Left lobe of liver (tissue), 2 donors: ENCODE measurements at places on chromosomes 7 and 10. TPM values are rescaled to one million over a fixed set of nuclear protein-coding genes. Genes with fewer than 3 reads are reported as not detected.

DNA sequence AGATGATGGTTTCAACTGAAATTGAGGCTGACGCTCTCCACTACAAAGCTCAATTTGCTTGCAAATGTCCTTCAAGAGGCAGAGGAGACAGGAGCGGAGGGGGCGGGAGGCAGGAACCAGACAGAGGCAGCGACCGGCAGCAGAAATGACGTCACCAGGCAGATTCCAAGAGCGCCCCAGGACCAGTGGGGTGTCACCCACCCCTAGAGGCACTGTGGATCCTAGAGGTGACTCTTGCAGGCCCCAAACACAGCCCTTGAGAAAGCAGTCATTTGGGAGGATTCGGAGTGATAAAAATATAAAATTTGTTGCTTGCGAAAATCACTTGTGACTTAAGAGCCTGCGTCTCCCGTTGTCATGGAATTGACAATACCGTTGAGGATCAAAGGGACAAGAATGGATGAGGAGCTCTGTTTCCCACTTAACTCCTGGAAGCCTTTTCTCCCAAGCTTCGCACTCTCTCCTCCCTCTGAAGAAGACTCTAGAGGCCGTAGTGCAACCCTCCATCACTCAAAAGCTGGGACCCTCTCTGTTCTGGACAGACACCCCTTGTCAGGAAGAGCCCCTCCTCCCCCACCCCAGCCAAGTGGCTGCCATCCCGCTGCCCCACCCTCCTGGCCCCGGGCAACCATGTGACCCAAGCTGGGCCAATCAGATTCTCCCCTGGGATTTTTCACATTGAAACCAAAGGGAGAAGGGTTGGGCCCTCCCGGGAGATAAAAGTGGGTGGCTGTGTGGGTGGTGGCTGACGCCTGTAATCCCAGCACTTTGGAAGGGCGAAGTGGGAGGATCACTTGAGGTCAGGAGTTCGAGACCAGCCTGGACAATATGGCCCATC lies 16.3 kb upstream of the SLC29A4 start:
- no peak for DNase-seq

GRCh38 chr10:86630079-86630478 lies 24.3 kb upstream of the OPN4 start:
- DNase-seq: no peak

- DNase-seq: no peak
Observed at GRCh38 chr7:24574386-24574785, 1.1 kb downstream of the PALS2 start.

DNA sequence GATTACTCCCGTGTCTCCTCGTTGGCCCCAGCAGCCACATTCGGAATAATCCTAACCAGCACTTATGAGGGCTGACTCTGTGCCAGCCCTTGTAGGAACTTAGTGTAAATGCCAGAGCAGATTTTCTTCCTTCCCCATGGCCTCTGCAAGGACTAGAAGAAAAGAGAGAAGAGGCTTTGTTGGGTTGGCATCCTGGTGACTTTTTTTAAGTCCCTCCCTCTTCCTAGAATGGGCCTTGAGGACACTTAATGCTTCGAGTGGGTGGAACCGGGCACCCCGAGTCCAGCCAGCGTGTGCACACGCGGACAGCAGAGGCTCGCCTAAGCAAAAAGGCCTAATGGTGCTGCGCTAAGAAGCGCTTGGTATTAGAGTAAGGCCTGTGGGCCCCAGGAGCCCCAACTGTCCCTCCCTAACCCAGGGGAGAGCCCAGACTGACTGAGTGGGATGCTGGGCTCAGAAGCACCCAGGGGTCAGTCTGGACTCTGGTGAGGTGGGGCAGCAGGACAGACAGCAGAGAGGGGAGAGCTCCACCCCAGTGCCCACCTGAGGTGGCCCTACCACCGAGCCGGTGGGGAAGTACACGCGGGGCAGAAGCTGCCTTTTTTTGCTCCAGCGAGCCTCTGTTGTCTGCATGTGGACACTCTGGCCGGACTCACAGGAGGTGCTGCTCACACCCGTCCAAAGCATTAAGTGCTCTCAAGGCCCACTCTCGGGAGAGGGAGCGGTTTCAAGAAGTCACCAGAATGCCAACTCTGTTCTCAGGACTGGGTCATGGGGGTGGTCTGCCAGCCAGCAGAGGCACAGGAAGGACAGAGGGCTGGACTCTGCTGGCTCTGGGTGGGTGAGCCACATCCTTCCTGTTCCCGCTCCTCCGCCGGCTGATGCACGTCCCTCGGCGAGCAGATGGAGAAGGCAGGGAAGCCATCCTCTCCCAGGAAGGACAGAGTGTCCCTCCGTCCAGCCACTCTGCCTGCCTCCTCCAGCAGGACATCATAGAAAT lies 12.5 kb downstream of the ITPRIP start:
- DNase-seq: no peak

DNA sequence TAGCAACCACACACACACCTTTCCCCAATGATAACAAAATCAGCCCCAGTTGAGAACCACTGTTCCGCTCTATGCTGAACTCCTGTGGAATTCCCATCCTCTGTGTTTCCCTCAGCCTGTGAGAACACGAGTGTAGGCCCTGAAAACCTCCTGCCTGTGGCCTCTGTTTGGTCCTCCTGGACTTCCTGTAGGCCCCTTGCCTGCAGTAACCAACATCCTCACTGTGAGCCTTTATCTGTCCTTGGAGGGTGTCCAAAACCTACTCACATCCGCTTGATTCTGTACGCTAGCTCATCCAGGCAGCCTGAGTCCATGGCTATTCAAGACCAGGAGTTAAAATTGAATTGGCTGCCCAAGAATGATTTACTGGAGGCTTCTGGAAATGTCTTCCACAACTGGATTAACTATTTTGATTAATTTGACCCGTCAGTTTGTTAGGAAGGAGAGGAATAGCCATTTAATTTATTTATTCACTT lies 149.8 kb downstream of the AKR1D1 start:
- no peak for DNase-seq

- no peak for DNase-seq
Observed at GRCh38 chr10:24344695-24345463, 135.9 kb downstream of the KIAA1217 start.

GRCh38 chr10:8060010-8060703 lies 5.7 kb downstream of the GATA3 start:
- DNase-seq: no peak

GRCh38 chr10:96910488-96911395 lies 78.6 kb downstream of the LCOR start:
- DNase-seq: no peak

- DNase-seq: no peak
Observed at GRCh38 chr7:770336-770735, 43.3 kb upstream of the PRKAR1B start.

GRCh38 chr7:153301936-153302335 lies 542.4 kb downstream of the ACTR3B start:
- DNase-seq: no peak

DNA sequence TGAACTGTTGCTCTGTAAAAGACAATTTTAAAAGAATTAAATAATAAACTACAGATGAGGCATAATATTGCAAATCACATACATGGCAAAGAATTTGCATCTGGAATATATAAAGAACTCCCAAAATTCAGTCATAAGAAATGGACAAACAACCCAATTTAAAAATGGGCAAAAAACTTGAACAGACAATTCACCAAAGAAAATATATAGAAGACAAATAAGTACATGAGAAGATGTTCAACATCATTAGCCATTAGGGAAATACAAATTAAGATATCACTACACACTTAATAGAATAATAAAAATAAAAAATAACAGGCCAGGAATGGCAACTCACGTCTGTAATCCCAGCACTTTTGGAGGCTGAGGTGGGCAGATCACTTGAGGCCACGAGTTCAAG lies 22.0 kb upstream of the TNPO3 start:
- no peak for DNase-seq

GRCh38 chr10:50604049-50604640 lies 19.6 kb downstream of the SGMS1 start:
- no peak for DNase-seq

GRCh38 chr10:89035461-89035860 lies 44.9 kb downstream of the FAS start:
- DNase-seq: no peak

- no peak for DNase-seq
Observed at GRCh38 chr7:1943933-1944618, 274.0 kb downstream of the ELFN1 start.

GRCh38 chr7:72406820-72407403 lies 5.2 kb downstream of the CALN1 start:
- DNase-seq: no peak

GRCh38 chr7:50656141-50656895 lies 91.1 kb upstream of the DDC start:
- peak; percentile 43 for DNase-seq

DNA sequence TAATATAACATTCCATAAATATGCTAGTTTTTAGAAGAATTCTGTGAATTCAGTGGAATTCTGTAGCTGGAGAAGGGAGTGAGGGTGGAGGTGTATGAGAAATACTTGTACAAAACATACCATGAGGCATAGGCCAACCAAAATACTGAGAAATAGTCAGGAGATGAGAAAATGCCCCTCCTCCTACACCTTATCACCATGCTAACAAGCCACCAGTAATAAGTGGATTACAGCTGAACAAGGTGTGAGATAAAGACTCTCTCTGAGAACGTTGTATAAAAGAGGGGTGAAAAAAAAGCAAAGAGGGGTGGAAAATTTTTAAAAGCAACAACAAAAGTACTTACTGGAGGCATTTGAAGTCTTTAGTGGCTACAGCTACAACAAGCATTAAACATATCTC lies 90.4 kb upstream of the IGFBP3 start:
- no peak for DNase-seq

DNA sequence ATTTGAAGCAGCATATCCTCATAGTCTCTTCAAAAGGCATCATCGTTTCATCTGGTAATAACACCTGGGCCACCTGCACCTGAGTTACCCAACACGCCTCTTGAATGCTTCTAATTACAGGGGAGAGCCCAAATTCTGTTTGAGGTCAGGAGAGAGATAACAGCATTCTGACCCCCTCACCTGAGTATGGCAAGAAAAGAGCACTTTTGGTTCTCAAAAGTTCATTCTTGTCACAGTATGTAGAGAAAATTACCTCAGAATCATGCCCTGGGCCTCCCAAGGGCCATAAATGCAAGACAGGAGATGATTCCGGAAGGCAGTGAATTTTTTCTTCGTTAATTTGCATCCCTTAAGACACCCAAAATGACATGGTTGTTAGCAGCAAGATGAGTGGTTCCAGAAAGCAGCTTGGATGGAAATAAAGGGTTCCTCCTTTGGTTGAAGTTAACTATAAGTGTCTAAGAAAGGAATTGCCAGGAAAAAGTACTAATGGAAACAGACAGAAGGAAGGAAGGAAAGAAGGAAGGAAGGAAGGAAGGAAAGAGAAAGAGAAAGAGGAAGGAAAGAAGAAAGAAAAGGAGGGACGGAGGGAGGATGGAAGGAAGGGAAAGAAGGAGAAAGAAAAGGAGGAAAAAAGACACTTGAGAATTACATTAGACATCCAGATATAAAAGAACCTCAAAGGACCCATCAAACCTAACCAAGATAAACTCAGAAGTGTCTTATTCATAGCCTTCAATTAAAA lies 228.4 kb upstream of the RHOBTB1 start:
- no peak for DNase-seq

GRCh38 chr10:101558671-101559595 lies 29.1 kb downstream of the POLL start:
- no peak for DNase-seq

GRCh38 chr10:100637785-100638184 lies 102.0 kb downstream of the HIF1AN start:
- no peak for DNase-seq

DNA sequence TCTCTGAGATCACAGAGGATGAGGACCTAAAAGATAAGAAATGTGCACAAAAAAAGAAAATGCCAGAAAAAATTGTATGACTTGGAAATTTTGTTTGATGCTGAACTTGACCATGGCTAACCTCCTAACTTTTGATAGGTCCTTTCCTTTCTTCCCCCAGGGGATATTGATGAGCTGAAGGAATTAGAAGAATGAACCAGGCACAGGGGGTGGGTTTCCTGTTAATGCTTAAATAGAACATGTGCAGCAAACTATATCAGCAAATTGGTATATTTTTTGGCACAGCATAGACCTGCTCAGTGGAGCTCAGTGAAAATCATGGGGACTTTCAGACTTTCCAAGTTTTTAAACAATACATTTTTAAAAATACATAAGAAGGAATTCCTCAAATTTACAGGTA lies 300.7 kb downstream of the HDAC9 start:
- DNase-seq: no peak

DNA sequence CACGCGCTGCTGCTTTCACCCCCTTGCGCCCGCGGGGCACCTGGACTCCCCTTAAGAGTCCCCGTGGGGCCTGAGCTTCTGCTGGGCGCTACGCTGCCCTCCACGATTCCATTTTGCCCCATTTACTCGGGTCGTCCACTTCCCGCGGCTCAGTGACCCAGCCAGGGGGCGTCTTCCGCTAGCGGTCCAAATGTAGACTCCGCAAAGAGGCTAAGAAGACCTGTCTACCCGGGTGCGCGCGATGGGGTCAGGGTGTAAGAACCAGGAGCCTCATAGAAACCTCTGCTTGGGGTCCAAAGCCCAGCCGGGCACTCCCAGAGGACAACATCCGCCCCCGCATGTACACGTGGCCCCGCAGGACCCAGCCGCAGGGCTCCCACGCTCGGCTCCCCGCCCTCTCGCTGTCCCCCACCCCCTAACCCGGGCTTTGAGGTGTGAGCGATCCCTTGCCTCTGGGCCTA lies 5.2 kb upstream of the HMX2 start:
- DNase-seq: no peak

- no peak for DNase-seq
Observed at GRCh38 chr10:131777162-131777561, 123.6 kb upstream of the PPP2R2D start.

- no peak for DNase-seq
Observed at GRCh38 chr10:120610791-120611190, 153.8 kb downstream of the PLPP4 start.

GRCh38 chr10:126209451-126209850 lies 178.8 kb downstream of the ADAM12 start:
- no peak for DNase-seq

DNA sequence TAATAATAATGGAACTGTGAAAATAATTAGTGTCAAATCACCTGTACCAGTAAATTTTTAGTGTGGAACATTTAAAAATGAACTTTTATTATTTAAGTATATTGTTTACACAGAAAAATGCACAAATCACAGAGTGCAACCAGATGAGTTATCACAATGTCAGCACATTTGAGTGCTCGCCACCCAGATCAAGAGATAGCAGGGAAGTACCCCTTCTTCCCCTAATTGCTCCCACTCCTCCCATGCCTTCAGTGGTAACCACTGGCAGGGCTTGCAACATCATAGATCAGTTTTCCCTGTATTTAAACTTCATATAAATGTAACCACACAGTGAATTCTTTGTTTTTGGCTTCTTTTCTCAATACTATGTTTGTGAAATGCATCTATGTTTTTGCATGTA lies 7.8 kb upstream of the GPR141 start:
- no peak for DNase-seq

GRCh38 chr10:5334196-5334880 lies 30.4 kb upstream of the UCN3 start:
- DNase-seq: no peak

GRCh38 chr7:80136261-80137055 lies 1.8 kb downstream of the GNAI1 start:
- no peak for DNase-seq

The HTR5A gene
- total RNA-seq: not detected

The OR2A12 gene
- total RNA-seq: not detected

The ECHS1 gene
- total RNA-seq: 764 TPM

The LIPF gene
- not detected for total RNA-seq

The MPLKIP gene
- total RNA-seq: 39.3 TPM

The NME8 gene
- total RNA-seq: not detected

The STEAP4 gene
- 28.3 TPM for total RNA-seq

The CPN1 gene
- 46.9 TPM for total RNA-seq

The CLEC2L gene
- total RNA-seq: not detected

The COL13A1 gene
- total RNA-seq: 0.48 TPM
